ENCODE measurements at places on chromosomes 6 and 20.

GRCh38 chr6:1606780-1607515 lies 2.8 kb upstream of the FOXC1 start:
- no peak for DNase-seq

DNA sequence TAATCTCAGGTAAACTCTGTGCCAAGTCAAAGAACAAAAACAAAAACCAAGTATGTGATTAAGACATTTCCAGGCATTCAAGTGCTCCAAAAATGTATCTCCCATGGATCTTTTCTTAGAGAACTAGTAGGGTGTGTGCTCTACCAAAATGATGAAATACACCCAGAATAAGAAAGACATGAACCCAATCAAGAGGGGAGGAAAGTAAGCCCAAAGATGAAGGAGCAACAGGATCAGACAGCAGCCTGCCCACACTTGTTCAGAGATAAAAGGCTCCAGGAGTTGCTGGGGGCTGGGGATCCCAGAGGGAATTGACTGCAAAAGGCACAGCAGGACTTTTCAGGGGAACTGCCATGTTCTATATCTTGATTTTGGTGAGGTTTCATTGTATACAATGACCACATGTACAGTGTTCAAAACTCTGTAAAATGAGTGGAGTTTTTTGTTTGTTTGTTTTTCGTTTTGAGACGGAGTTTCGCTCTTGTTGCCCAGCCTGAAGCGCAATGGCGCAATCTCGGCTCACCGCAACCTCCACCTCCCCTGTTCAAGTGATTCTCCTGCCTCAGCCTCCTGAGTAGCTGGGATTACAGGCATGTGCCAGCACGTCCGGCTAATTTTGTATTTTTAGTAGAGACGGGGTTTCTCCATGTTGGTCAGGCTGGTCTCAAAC lies 24.4 kb downstream of the GCM1 start:
- no peak for DNase-seq

DNA sequence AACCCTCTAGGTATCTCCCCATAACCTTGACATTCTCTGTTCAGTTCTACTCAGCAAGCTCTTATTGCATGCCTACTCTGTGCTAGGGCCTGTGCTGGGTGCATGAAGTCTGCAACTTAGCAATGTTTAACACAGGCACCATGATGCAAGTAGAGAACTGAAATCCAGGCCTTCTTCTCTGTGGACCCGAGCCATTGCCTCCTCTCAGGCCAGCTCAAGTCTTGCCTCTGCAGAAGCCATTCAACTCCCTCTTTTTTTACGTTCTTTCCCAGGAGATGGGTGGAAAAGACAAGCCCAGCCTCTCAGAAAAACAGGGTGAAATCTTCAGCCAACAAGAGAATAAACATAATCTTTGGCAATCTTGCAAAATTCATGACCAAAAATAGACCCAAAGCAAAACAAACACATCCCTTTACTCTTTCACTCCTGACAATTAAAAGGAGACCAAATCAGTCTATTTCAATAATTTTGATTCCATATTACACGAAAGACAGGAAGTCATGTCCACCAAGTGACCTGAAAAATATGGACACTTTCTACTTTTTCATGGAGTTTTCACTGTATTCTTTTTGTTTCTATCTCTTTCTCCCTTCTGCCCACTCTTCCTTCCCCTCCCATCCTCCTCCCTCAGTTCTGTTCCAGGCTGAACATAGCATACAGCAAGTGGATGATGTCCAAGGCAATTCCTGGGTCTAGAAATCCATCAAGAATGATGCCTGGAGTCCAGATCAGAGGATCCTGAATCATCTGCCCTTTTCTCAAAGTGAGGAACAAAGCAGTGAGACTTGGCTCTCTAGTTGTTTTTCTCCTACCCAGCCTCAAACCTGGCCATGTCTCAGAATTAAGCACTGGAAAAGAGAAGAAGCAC lies 45.4 kb upstream of the MOCS1 start:
- no peak for DNase-seq

GRCh38 chr20:63441136-63442099 lies 31.0 kb downstream of the KCNQ2 start:
- DNase-seq: peak; percentile 34

DNA sequence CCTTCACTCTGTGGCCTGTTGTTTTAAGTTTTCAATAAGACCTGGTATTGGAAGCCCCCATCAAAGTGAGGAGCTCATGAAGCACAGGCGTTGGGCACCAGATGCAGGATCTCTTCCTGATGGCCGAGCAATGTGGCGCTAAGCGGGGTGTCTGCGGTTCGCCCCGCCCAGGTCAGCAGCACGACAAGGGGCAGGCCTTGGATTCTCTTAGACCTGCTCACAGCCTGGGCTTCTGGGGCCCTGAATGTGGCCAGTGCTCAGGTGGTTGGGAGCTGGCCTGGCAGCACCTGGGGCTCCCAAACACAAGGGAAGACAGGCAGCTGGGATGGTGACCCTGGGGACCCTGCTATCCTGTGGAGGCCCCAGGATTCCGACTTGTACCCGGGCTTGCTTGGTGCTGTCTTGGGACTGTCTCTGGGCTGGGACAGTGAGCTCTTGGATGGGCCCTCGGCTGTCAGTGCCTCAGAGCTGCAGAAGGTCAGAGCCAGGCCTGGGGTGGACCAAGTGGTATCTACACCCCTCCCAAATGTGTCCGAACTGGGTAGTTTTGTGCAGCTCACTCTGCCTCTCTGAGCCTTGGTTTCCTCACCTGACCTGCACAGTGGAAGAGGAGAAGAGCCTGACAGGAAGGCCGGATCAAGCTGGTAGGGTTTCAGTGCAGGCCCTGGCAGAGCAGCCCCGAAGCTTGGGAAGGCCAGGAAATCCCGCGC lies 69.1 kb downstream of the PHACTR3 start:
- DNase-seq: no peak

- no peak for DNase-seq
These were observed 49.7 kb upstream of the ENPP4 start for GRCh38 chr6:46080111-46080510.

- DNase-seq: no peak
These were observed 300.9 kb downstream of the DHX35 start for GRCh38 chr20:39263076-39263475.

- DNase-seq: no peak
These were observed 153.0 kb downstream of the BCAS1 start for GRCh38 chr20:53917145-53918019.

DNA sequence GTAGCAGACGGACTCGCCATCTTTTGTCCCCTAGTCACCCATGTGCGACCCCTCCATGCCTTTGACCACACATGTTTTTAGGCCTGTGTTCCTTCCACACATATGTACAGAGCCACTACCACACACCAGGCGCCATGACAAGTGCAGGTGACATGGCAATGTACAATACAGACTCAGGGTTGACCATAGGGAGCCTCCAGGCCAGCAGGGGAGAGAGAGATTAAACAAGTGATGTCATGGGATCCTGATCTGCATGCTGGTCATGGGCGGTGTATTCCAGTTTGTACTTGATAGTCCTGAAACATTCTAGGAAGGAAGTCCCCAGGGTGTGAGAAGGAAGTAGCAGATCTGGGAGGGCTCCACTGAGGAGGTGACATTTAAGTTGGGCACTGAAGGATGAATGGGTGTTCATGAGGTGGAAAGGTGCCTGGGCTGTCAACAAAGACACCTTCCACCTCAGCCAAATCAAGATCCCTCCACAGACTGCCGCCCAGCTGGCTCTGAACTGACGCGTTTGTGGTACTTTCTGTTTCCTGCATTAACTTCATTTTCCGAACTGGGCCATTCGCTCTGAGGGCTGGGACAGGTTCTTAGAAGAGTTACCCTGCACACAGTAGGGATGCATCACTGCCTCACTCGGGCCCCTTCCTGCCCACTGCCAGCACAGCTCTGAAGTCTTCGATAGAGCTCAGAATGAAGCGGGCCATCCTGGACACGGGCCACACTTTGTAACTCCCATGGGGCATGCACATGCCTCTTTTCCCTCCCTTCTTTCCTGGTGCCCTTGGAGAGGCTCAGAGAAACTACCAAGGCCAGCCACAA lies 94.0 kb downstream of the NOL4L start:
- no peak for DNase-seq

DNA sequence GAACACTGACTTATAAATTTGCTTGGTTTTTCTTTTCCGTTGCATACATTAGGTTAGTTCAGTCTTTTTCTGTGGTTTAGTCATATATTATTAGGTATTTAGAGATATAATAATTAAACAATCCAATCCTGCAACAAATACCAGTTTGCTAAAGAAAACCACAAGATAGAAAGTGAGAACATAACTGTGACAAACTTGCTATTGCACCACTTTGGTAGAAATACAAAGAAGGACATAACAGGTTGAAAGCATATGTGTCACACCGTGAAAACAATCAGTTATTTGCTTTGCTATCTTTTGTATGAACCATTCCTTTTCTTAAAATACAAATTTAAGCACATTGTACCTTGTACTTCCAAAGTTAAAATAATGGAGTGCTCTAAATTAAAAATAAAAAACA lies 42.0 kb upstream of the KCNQ5 start:
- no peak for DNase-seq

DNA sequence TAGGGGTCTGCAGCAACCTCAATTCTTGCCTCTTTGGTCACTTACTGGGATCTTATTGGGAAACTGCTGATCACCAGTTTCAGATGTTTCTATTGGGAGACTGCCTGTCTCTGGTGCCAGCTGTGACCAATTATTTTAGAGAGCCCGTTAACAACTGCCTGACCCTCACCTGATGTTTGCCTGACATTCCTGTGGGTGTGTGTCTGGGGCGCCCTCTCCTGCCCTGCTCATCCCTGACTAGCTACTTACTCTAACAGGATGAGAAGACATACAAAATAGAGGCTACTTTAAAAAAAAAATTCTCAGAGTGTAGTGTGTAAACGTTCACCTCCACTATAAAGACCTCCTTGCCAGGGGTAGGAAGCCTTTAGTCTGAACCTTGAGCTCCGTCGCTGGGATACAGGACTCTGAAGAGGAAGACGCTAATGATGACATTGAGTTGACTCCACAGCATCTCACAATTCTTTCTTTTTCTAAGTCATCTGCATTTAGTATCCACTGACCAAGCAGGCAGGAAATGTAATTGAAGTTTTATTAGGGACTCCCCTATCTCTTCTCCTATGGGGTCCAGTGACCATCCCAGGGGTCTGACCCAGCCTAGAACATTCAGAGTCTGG lies 54.6 kb upstream of the DDR1 start:
- no peak for DNase-seq

DNA sequence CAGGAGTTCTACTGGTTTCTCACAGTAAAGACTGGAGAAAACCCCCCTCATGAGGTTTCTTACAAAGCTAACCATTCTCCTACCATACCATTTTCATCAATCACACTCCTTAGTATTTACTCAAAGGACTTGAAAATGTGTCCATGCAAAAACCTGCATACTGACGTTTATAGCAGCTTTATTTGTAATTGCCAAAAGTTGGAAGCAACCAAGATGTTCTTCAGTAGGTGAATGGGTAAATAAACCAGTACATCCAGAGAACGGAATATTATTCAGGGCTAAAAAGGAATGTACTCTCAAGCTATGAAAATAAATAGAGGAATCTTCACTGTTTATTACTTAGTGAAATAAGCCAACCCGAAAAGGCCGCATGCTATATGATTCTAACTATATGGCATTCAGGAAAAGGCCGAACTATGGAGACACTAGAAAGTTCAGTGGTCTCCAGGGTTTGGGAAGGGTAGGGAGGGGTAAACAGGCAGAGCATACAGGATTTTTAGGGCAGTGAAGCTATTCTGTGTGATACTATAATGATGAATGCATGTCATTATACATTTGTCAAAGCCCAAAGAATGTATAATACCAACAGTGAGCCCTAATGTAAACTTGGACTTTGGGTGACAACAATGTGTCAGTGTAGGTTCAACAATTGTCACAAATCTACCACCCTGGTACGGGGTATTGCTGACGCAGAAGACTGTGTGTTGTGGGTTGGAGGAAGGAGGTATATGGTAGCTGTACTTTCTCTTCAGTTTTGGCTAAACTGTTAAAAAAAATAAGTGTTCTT lies 50.6 kb downstream of the SNX5 start:
- no peak for DNase-seq

DNA sequence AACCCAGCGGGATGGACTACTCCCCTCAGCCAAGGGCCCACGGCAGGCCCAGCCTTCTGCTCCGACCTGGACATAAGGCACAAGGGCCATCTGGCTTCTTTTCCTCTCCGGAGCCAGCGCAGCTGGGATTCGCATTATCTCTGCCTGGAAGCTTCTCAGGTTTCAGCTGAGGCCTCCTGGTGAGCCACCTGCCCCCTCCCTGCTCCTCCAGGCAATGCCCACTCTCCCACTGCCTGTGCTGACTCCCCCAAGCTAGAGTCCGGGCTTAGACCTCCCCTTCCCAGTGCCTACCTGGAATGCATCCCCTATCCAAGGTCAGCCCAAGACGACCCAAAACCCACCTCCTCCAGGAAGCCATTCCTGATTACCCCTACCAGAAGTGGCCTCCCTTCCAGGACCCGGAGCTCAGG lies 60.7 kb downstream of the EZR start:
- no peak for DNase-seq

GRCh38 chr6:166484863-166485262 lies 101.6 kb downstream of the RAMACL start:
- DNase-seq: no peak

DNA sequence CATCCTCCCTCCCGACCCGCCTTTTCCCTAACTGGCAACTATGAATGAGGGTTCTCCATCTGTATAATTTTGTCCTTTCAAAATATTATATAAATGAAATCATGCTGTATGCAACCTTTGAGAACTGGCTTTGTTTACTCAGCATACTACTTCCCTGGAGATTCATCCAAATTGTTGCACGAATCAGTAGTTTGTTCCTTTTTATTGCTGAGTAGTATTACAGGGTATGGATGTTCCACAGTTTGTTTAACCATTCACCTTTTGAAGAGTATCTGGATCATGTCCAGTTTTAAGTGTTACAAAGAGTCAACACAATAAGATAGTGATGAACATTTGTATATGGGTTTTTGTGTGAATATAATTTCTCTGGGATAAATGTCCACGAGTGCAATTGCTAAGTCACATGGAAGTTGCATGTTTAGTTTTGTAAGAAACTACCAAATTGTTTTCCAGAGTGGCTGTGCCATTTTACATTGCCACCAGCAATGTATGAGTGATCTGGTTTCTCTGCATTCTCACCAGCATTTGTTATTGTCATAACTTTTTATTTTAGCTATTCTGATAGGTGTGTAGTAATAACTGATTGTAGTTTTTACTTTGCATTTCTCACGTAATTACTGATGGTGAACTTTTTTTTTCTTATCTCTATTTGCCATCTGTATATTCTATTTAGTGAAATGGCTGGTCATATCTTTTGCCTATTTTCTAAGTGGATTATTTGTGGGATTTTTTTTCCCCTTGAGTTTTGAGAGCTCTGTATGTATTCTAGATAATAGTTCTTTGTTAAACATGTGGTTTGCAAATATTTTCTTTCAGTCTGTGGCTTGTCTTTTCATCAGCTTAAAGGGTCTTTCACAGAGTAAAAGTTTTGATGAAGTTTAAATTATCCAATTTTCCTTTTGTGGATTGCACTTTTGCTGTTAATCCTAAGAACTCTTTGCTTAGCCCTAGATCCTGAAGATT lies 14.4 kb upstream of the RNF24 start:
- no peak for DNase-seq

DNA sequence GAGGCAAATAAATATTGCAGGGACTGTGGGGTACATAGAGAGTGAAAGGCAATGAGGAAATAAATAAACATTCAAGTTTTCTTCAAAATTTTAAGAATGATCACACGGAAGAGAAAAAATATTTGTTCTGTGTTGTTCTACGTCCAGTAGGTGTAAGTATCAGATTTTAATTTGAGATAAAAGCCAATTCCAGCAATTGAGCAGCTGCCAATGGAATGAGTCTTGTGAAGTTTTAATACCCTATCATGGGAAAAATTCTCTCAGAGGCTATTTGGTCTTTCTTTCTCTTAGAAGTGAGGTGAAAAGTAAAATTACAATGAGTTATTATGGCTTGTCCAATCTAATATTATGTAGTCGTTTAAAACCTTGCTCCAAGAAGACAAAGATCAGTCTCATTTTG lies 195.7 kb upstream of the CITED2 start:
- DNase-seq: no peak

Data from activated gamma-delta T cell treated with Interleukin-2 at 50 U/mL for 16 hours (primary cell).